NCI-H460 (cell line): ENCODE measurements at places on chromosomes 12 and 14. TPM values are rescaled to one million over a fixed set of nuclear protein-coding genes. Genes with fewer than 3 reads are reported as not detected.

GRCh38 chr12:27057543-27057942, 24.8 kb downstream of the C12orf71 start:
- no peak for DNase-seq

- no peak for DNase-seq
These were observed 105.1 kb downstream of the ZFP36L1 start for GRCh38 chr14:68687746-68688145.

GRCh38 chr14:91363776-91364523, 53.7 kb downstream of the CCDC88C start:
- DNase-seq = no peak

DNA sequence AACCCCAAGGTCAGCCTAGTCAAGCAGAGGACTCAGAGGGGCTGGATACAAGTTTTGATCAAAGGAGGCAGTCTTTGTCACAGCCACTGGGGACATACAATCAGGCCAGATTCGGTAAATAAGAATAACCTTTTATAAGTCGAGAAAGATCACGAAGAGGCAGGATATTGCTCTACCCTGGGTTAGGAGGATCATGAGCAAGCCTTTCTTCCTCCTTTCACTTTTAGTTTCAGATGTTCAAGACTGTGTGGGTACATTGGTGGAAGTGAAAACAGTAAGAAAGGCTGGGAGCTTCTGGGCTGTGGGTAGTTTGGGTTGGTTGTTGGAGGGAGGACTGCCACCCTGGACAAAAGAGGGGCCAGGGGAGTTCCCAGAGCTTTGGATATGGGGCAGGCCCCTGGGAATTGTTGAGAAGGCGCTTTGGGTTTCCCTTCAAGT, 127.7 kb downstream of the SNAPC1 start:
- DNase-seq = no peak

DNA sequence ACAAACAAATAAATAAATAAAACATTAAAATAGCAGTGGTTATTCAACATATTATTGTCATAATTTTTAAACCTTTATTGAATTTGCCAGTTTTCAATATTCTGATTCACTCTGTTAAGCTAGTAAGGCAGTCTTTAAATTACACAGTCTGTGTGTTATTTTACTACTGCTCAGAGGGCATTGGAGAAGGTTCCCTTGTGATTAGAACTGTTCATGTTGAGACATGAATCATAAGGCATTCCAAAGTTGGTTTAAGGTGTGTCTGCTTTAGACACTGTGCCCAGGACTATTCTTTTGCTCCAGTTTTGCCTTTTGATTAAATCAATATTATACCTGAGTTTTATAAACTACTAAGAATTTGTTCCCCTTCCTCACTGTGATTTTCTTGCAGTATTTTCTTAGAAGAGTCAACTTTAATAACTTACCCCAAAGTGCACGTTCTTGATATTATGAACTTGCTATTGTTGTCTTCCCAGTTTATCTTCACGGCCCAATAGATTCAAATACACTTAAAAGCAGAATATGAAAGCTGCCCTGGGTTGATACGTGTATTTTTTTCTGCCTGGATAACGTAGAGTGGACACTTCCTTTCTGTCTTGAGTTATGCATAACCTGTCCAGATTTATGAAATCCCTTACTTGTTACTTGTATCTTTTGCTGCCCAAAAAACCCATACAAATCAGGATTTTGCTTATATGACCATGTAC, 105.3 kb upstream of the BCAT1 start:
- DNase-seq = no peak

Gene CACNB3
- total RNA-seq = 6.3 and 6.6 TPM in 2 replicates

Gene TDRD9
- not detected in 2 replicates for total RNA-seq

Gene NIN
- total RNA-seq = 25.6 and 31.7 TPM in 2 replicates

GRCh38 chr14:70934502-70935134, 27.4 kb downstream of the PCNX1 start:
- DNase-seq = no peak

DNA sequence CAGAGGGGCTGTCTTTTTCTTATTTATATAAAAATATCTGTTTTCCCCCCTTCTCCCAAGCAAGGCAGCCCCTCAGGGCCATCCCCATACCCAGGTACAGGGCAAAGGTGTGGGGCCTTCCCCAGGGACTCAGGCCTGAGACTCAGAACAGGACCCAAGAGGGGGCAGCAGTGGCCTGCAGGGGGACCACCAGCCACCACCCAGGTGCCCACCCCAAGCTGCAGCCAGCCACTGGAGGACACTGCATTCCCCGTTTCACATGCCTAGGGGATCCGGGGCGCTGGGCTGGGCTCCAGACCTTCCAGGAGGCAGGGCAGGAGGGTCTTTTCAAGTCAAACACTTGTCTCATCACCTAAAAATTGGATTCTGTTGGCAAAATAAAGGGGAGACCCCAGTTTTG, 83.3 kb downstream of the SCARB1 start:
- DNase-seq = no peak

GRCh38 chr12:23954332-23954731, 4.9 kb upstream of the SOX5 start:
- DNase-seq = no peak

DNA sequence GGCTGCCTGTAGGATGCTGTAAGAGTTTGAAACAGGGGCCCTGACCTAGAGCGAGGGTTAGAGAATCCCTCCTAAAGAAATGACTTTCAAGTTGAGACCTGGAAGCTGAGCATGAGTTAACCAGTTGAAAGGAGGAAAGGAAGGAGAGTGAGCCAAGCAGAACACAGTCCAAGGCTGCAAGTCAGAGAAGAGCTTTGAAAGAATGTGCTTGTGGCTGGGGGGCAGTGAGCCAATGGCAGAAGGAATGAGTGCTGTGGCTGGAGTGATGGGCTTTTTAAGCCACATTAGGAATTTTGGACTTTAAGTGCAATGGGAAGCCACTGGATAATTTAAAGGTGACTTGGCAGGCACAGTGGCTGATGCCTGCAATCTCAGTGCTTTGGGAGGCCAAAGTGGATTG, 18.1 kb downstream of the CDKN1B start:
- no peak for DNase-seq

Gene SIX6
- not detected in 2 replicates for total RNA-seq
